ENCODE measurements at places on chromosomes 6 and 20.
A peak's percentile ranks its signal among the peaks of the same experiment; 100 is the strongest.

- no peak for DNase-seq
These were observed 259.9 kb downstream of the BMP7 start for GRCh38 chr20:57006411-57007170.

DNA sequence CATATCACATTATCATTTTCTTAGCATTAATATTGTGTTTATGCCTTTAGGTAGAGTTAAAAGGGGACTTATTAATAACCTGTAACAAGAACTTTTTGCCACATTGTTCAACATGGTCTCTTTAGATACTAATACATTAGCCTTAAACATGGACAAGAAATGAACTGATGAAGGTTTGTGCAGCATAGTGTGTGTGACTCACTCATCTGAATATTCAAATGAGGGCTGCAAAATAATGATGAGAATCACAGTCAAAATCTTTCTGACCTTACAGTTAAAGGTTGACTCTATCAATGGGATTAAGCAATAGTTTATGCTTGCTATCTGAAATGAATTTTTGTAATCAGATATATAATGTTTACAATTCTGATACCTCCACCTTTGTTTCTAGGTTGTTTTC is 1189.3 kb upstream of the CITED2 start:
- no peak for DNase-seq

GRCh38 chr6:74717591-74717990 is 488.3 kb downstream of the COL12A1 start:
- no peak for DNase-seq

GRCh38 chr6:133286765-133287164 is 45.6 kb downstream of the EYA4 start:
- no peak for DNase-seq

DNA sequence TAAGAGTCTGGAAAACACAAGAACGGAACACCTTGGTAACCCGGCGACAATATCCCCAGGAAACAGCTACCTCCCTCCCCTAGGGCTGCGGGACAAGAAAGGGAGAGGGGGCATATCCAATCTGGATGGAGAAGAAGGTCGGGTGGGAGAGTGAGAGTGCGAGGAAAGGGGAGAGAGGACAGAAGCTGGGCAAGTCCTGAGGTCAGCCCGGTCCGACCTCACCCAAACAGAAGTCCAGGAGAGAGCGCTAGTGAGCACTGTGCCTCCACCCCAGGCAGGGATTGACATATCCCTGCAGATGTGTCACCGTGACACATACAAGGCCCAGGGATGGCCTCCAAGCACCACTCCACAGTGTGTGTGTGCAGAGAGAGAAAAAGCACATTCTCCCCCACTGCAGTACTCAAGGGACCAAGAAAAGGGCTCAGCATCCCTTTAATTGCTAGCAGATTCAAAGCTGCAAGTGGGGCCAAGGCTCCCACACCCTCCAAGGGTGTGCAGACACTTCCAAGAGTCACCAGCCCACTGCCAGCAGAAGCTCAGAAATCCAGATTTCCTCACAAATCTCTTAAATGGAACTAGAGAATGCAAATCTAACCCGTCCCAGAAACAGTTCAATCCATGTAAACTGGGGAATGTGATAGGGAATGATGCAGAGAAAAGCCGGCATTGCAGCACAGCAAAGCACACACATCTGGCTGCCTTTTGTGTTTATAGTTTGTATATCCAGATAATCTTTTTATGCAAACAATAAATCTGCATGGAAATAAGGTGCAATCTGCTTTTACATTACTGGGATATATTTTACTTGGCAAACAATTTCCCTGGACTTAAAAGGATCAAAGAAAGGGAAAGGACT is 3.1 kb downstream of the PXDC1 start:
- peak; percentile 18 for DNase-seq

DNA sequence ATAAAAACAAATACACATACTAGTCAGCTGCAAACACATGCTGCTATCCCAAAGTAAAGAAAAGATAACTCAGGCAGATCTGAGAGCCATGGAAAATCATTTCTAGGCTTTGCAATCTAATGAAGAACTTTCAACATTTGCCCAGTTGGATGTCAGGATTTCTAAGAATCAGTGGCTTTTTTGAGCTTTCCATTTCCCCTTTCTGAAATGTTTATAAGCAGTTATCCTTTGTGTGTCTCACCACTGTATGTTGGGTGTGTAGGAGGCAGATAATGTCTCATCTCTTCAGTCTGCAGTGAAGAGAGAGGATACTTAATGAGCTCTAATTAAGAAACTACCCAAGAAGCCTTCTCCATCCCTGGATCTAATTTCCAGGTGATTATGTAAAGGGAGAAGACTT is 43.6 kb downstream of the RGS17 start:
- DNase-seq: no peak

- no peak for DNase-seq
These were observed 25.1 kb upstream of the KIAA0408 start for GRCh38 chr6:127484212-127484863.

GRCh38 chr6:12208190-12208589 is 82.0 kb upstream of the EDN1 start:
- no peak for DNase-seq

GRCh38 chr6:24408719-24409410 is 6.1 kb downstream of the MRS2 start:
- DNase-seq: no peak

GRCh38 chr6:168242940-168243225 is 76.7 kb downstream of the DACT2 start:
- no peak for DNase-seq

- no peak for DNase-seq
These were observed 617.2 kb upstream of the ID4 start for GRCh38 chr6:19219931-19220330.

DNA sequence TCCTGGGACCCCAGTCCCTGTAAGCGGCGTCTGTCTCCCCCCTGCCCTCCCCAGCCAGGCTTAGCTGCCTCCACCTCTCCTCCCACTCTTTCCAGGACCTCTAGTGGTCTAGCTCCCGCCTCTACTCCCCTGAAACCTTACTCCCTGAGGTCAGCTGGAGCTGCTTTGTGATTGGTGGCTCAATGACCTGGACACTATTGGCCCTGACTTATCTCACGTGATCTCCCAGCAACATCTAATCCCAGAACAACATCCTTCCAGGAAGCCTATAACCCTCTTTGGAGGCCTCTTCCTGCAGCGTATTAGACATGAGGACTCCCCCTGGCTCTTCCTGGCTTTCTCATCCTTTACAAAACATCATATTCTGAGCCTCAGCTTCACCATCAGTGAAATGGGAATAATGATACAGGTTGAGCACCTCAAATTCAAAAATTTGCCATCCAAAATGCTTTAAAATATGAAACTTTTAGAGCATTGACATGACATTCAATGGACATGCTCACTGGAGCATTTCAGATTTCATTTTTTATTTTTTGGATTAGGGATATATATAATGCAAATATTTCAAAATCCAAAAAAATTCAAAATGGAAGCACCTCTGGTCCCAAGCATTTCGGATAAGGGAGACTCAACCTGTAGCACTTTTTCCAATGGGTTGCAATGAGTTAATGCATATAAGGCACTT is 16.3 kb upstream of the SRC start:
- no peak for DNase-seq

DNA sequence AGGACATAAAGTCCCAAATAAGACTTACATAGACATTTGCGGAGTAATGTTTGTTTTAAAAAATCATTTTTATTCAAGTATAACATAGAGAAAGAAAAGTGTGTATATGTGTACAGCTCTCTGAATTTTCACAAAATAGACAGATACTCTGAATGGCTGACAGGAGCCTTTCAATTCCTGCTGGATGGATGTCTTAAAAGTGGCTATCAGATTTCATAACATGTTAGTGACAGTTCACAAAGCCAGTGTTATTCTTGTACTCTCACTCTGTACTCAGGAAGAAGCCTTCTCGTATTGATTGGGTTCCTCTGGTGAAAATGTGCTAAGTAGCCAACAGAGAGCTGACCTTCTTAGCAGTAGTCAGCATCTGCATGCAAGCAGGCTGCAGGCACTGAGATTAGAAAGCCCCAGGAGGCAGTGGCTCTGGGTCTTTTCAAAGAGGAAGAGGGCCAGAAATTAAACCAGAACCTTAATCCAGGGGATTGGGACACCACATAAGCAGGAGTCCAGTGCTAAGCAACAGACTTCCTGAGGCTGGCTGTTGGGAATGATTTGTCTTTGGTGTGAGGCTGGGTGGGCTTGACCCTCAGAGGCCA is 19.7 kb downstream of the SLC17A4 start:
- DNase-seq: no peak

GRCh38 chr20:21508230-21509078 is 5.4 kb downstream of the NKX2-2 start:
- no peak for DNase-seq

DNA sequence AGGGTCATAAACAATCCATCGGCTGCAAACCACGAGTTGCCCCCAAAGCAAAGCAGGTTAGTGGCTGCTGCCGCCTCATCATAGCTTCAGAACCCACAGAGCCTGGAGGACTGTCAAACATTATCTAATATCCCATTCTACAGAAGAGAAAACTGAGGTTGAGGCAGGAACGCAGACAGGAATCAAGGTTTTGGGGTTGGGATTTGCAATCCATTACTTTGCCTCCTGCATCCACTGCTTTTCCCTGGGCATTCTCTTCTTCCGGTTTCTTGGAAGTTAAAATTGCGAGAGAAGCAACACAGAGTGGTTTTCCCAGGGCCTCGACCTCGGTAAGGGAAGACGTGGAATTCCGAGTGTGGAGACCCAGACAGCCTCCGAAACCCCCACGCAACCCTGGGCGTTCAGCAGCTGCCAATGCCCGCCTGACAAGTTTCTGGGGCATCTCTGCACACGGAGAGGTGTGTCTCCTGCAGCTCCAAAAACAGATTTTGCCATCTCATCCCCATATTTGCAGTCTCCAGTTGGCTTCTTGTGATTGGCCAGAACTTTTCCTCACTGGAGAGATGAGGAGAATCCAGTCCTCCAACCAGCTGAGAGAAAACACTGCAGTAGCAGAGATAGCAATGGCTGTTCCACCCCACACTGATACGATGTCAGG is 45.5 kb upstream of the SNAP25 start:
- DNase-seq: no peak

GRCh38 chr6:144090384-144090783 is 5.0 kb downstream of the SF3B5 start:
- DNase-seq: no peak
